ENCODE measurements at places on chromosomes 4 and X. TPM values are rescaled to one million over a fixed set of nuclear protein-coding genes. Genes with fewer than 3 reads are reported as not detected.

BMP3 gene
- total RNA-seq = not detected

NOX1 gene
- total RNA-seq = not detected

TMSB15C gene
- 4.5 TPM for total RNA-seq

RXFP1 gene
- not detected for total RNA-seq

RAB33A gene
- 34.8 TPM for total RNA-seq

PRIMPOL gene
- total RNA-seq = 24.9 TPM

BST1 gene
- total RNA-seq = 0.82 TPM

ASMT gene
- total RNA-seq = not detected

Data from activated naive CD4-positive, alpha-beta T cell treated with anti-CD3 and anti-CD28 coated beads, Interleukin-2, amount 50 U/mL, for 72 hours (primary cell).